ENCODE measurements at places on chromosomes 16 and 17.

DNA sequence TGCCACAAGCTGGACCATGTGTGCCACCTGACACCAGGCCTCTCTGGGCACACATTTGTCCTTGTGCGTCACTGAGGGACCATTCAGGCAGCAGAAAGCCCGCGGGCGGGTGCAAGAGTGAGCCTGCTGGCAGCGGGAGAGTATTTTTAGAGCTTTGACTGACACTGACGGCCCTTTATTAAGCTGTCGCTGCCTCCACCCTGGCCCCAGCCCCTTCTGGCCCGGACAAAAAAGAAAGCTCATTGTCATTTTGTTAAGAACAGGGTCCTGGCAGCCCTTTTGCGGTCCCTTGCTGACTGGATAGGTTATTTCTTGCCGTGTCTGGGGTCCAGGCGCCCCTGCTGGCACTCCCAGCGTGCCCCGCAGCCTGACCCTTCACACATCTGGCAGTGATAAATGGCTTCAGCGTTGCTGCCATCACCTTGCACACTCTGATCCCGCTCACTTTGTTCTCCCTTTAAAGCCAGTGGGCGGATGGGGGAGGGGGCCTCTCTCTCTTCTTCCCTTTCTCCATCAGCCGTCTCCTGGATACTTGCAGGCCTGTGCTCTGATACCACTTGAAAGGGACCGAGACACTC, 78.4 kb upstream of the NKD1 start:
- peak; percentile 26 for DNase-seq

- no peak for DNase-seq
Observed at GRCh38 chr17:60311186-60311585, 80.7 kb downstream of the USP32 start.

- DNase-seq, result no peak
Observed at GRCh38 chr17:57674894-57675293, 70.2 kb downstream of the CCDC182 start.

DNA sequence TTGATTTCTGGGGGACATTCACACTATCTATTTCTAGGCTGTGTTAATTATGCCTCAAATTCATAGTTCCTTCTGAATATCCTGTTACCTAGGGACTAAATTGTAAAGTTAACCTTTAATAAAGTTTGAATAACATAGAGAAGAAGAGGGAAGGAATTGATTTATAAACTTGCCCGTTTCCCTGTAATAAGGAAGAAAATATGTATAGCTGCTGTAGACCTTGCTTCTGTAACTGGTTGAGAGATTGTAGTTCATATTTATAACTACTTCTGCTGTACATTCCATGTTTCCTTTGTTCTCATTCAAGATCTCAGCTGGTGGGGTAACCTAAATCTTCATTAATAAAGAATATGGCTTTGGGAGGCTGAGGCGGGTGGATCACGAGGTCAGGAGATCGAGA, 19.2 kb downstream of the NF1 start:
- no peak for DNase-seq

- no peak for DNase-seq
Observed at GRCh38 chr16:51532551-51532950, 381.5 kb upstream of the SALL1 start.

All from eye (tissue), 1 donor.